ENCODE measurements at places on chromosomes 2 and 18. TPM values are rescaled to one million over a fixed set of nuclear protein-coding genes. Genes with fewer than 3 reads are reported as not detected.

GRCh38 chr18:49648811-49649210 lies 87.0 kb downstream of the LIPG start:
- no peak for DNase-seq

DNA sequence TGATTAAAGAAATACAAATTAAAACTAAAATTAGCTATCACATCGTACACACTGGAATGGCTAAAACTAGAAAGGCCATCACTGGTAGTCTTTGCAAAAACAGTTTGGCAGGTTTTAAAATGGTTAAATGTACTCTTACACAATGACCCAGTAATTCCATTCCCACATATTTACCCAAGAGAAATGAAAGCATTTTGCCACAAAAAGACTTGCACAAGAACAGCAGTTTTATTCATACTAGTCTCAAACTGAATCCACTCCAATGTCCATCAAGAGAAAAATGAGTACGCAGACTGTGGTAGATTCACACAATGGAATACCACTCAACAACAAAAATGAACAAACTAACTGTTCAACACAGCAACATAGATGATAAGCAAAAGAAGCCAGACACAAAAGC lies 29.1 kb downstream of the SP140L start:
- no peak for DNase-seq

DNA sequence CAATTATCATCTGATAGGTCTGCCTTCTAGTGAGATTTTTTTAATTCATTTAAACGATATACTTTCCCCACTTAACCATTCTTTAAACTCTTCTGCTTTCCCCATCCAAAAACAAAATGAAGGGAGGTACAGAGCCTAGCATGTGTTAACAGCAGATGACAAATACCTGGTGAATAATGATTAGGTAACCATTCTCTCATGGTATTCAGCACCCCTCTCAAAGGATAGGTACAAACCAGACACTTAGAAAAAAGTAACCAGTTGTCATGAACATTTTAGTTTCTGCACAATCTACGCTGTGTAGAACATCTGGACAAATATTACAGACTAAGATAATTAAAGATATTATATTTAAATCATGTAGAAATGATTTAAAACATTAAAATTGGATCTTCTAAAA lies 56.3 kb downstream of the DNAH7 start:
- no peak for DNase-seq

DNA sequence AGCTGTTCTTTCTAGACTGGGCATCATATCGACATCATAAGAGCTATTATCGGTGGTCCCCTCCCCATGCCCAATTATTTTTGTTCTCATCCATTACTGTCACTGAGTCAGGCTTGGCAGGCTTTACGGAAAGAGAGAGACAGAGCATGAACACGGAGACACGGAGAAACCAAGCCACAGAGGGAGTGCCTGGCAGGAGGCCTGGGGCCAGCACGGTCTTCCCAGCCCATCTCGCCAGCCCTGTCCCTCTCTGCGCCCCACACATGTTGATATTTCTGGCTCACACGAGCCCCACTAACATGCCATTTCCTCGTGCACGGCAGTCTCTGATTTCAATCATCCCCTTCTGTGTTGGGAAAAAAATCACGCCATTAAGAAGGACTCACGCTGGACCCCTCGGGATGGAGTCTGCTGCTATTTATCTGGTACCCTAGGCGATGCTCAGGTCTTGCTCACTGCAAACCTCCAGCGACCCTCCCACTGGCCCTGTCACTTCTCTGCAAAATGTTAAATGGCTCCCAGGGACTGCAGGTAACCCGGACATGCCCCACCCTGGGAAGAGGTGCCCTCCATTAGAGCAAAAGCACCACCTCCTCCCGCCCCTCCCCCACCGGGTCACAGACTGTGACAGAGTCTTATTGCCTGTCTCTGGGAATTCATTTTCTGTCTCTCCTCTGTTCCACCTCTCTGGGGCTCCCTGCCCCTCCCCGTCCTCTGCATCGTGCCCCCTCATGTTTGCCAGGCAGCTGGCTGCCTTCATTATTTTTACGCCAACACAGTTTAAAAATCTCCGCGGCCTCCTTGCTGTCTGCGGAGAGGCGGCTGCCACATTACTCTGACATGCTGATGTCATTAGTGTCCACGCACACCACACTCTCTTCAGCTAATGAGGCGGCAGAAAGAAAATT lies 40.1 kb upstream of the GBX2 start:
- no peak for DNase-seq

- no peak for DNase-seq
Measured at GRCh38 chr18:3541549-3542386, 91.8 kb downstream of the TGIF1 start.

DNA sequence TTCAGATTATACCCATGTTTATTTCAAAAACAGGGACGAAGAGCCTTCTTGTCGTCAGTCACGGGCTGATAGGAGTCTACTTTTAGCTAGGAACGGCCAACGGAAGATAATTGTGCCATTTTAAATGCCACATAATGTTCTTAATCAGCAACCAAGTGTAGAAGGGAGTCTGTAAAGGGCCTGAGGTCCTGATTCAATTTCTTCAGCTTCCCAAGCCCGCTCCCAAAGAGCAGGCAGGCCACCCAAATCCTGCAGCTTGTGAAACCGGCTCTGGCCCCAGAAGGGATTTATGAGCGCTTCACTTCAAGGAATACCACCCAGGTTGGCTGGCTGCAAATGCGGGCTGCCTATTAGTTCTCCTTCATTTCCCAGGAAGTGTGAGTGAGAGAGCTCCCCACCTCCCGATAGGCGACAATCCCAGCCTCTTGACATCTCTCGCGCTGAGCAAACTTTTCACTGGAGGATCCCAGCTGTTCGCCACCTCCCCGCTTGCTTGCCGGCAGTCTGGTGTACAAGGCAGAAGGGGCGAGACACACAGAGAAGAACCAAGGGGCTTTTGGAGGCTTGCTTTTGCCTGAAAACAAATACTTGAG lies 272.9 kb downstream of the CDH20 start:
- DNase-seq: peak; percentile 43

GRCh38 chr2:205865905-205866441 lies 183.7 kb downstream of the NRP2 start:
- DNase-seq: peak; percentile 69

- peak; percentile 35 for DNase-seq
Measured at GRCh38 chr2:28654663-28655320, 96.8 kb upstream of the PPP1CB start.

- DNase-seq: peak; percentile 82
Measured at GRCh38 chr2:14516844-14517243, 115.7 kb upstream of the LRATD1 start.

Gene UGT1A8
- not detected for total RNA-seq

All from A172 (cell line).